ENCODE measurements at places on chromosomes 12 and 14.

GRCh38 chr12:48281811-48282210, 68.9 kb downstream of the ZNF641 start:
- DNase-seq = no peak

DNA sequence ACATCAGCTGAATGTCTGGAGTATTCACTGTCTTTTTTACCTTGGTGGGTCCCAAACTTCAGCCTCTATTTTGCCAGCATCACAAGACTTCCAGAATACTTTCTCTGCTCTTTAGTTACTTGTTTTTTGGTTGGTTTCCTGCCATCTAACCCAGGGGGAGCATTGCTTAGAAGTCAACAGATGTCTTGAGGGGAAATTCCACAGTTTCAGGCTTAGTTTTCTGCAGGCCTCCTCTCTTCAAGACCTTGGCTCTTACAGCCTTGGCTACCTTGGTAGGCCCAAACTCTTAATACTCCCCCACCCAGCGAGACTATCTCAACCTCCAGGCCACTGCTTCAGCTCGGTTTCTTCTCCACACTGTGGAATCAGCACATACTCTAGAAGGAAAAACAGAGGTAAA, 41.7 kb downstream of the NEDD1 start:
- no peak for DNase-seq

DNA sequence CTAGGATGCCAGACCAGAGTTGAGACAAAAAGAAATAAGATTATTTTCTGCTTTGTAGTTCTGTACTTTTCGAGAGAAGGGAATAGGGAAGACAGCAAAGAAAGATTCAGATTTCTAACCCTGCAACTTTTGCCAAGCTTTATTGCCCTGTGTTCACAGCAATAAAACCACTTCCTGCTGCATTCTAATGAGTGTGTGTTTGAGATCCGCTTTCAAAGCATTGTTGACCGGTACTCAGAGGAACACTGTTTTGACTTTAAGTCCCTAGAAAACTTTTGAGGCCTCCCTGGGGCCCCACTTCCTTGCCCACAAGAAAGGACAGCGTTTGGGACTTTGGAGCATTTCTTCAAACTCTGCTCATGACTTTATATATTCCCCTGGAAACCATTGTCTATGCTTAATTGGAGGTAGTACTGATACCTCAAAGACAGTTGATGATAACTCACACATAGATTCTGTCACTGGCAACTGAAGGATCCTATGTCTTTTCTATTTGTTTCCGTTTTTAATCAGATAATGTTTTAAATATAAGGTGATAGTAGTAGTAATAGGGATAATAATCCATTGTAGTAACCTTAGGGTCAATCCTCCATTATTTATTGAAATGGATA, 1.3 kb downstream of the RNASE6 start:
- DNase-seq = no peak

- DNase-seq = no peak
Measured at GRCh38 chr14:39442293-39442692, 10.1 kb upstream of the FBXO33 start.

All from G401 (cell line).